RPMI7951 (cell line): ENCODE measurements at places on chromosomes 11 and 22.

- DNase-seq = no peak
These were observed 58.5 kb upstream of the PDGFD start for GRCh38 chr11:104222464-104222863.

GRCh38 chr11:119533921-119534736, 111.2 kb upstream of the THY1 start:
- DNase-seq = peak; percentile 59

DNA sequence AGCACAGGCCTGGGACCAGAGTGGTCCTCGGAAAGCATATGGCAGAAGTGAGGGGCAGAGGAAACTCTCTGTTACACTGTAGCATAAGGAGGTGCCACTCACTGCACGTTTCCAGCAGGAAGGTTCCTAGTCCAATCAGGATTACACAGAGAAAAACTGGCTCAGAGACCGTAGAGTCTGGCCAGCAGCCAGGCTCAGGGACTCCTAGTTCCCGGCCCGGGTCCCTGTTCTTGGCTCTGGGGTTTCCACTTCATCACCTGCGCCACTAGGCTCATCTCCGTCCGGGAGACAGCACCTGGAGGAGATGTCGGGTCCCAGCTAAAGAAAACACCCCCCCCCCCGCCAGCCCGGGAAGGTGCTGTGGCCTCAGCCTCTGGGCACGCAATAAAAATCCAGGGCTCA, 1.1 kb downstream of the TTLL12 start:
- peak; percentile 22 for DNase-seq

DNA sequence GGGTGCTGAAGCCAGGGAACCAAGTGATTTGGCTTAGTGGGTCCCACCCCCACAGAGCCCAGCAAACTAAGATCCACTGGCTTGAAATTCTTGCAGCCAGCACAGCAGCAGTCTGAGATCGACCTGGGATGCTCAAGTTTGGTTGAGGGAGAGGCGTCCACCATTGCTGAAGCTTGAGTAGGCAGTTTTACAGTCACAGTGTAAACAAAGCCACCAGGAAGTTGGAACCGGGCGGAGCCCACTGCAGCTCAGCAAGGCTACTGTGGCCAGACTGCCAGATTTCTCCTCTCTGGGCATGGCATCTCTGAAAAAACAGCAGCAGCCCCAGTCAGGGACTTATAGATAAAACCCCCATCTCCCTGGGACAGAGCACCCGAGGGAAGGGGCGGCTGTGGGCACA, 424.1 kb upstream of the TENM4 start:
- no peak for DNase-seq

- DNase-seq = no peak
These were observed 29.1 kb downstream of the VPS37C start for GRCh38 chr11:61131998-61132555.

DNA sequence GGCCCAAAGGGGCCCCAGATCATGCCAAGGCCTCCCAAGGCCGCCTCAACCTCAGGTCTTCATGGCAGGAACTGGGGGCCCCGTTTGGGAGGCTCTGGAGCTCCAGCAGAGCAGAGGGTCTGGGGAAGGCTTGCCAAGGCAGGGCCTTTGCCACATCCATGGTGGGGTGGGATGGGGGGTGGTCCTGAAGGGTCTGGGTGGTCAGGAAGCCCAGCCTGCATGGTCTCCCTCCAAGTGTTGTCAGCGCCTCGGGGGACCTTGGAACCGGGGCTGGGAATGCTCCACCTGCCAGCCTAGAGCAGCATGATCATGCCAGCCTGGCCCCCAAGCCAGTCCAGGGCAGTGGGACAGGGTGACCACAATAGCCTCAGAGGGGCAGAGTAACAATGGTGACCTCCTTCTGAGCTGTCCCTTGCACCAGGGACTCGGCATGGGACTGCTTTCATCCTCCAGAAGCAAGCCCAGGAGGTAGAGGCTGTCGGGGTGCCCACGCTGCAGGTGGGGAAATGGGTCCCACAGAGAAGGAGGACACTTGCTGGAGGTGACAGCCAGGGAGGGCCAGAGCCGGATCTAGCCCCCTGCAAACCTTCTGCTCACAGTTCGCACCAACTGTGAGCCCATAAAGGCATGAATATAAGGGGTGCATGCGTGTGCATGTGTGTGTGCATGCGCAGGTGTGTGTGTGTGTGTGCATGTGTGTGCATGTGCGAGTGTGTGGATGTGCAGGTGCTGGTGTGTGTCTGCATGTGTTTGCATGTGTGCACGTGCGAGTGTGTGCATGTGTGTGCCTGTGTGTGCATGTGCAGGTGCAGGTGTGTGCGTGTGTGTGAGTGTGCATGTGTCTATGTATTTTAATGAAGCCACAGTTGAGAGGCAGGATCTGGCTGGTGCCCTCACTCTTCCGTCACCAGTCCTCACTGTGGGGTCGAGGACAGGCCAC, 63.8 kb downstream of the MYEOV start:
- DNase-seq = no peak

- DNase-seq = no peak
These were observed 1.1 kb downstream of the OOSP4B start for GRCh38 chr11:60018058-60018457.

DNA sequence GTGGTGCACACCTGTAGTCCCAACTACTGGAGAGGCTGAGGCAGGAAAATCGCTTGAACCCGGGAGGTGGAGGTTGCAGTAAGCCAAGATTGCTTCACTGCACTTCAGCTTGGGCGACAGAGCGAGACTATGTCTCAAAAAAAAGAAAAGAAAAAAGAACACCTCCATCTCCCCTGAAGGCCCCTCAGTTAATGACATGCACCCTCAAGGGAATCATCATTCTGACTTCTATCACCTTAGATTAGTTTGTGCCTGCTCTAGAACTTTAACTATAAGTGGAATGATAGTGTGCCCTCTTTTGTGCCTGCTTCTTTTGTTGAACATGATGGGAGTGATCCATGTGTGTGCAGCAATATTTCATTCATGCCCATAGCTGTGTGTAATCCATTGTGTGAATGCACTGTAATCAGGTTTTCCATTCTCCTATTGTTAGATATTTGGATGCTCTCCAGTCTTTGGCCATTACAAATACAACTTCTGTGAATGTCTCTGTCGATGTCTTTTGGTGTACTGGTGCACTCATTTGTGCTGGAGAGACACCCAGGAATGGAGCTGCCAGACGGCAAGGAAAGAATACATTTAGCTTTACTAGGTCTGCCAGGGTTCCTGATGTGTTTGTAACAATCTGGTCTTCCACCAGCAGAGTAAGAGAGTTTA, 883 bp upstream of the VPREB3 start:
- no peak for DNase-seq

GRCh38 chr11:68735125-68735524, 16.2 kb downstream of the TESMIN start:
- DNase-seq = no peak

- peak; percentile 20 for DNase-seq
These were observed 186.2 kb downstream of the SPON1 start for GRCh38 chr11:14148653-14149273.

DNA sequence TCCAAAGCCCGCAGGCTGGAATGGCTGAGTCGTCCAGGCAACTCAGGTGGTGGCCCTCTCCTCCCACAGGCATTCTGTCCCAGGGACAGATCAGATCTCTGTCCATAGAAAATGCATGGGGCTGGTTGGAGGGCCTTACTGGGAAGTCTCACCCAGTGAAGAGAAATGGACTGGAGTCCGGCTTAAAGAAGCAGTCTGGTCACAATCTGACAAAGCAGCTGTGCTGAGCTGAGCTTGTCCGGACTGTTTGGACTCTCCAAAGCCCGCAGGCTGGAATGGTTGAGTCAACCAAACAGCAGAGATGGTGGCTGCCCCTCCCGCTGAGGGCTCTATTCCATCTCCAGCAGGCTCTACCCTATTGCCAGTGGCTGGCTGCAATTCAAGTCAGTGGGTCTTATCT, 14.4 kb upstream of the DEPDC7 start:
- peak; percentile 38 for DNase-seq

- no peak for DNase-seq
These were observed 66.1 kb downstream of the STK33 start for GRCh38 chr11:8527939-8528338.

- no peak for DNase-seq
These were observed 38.6 kb upstream of the XBP1 start for GRCh38 chr22:28838971-28839370.

DNA sequence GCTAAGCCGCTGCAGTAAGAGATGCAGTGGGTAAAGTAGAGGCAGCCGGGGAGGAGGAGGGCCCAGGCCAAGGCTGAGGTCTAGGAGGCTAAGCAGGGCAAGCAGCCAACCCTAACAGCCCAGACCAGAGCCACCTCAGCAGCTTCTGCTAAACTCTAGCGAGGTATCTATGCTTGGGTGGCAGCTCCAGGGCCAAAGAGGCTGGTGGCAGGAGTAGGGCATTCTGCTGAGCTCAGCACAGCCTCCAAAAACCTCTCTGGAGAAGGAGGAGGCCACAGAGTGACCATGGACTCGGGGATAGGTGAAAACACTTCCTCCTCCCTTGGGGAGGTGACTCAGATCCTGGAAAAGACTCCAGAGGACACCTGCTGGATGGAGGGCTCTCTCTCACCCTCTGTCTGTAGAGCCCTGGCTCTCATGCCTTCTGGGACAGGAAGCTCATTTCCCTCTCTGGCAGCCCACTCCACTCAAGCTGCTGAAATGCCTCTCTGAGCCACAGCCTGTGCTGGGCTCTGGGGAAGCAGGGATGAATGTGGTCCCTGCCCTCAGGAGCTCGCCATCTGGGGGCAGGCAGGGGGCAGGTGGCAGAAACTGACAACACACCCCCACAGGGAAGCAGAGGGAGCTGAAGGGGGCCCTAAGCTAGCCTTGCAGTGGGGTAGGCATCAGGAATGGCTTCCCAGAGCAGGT, 16.5 kb upstream of the TPBGL start:
- DNase-seq = no peak

DNA sequence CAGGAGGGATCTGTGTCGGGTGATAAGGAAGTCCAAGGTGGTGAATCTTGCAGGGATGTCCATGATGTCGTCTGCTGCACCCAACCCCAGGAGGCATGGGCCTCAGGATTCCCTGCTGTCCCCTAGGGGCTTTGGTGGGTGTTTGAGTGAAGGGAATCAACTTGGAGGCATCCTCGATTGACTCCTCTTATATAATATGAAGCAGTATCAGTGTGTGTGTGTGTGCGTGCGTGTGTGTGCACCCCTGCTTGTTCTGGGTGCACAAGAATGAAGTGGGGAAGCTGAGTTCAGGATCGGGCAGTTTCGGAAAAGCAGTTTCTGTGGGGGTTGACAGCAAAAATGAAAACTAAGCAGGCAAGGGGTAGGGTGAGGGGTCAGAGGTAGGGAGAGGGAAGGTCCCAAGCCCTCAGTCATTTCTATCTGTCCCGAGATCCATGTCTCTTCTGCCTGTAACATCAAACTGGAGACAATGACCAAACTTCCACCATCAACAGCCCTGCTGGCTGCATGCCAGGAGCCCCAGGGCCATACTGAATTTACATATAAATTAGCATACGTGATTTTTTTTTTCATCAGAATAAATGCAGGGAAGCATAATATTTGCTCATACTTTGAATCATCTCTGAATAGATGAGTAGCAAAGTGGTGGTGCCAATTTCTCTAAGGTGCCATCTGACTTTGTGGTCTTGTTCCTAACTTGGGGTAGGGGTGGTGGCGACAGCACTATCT, 2.0 kb downstream of the NTM start:
- no peak for DNase-seq

DNA sequence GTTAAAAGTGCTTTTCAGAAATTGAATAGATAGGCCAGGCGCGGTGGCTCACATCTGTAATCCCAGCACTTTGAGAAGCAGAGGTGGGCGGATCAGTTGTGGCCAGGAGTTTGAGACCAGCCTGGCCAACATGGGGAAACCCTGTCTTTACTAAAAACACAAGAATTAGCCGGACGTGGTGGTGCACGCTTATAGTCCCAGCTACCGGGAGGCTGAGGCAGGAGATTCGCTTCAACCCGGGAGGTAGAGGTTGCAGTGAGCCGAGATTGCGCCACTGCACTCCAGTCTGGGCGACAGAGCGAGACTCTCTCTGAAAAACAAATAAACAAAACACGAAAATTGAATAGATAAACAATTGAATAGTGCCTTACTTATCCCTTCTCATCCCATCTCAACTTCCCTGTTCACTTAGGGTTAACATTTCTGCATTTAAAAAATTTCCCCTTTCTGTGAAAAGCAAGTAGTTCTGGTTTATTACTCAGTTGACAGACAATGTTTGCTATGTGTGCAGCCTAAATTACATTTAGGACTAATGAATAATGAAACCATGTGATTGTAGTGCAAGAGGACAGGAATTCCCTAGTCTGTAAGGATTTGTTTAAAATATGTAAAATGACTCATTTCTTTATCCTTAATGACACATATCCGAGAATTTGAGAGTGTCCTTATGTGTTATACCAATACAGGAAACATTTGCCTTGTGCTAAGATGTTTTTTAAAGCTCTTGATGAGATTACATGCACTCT, 6.0 kb downstream of the RNF169 start:
- peak; percentile 67 for DNase-seq

DNA sequence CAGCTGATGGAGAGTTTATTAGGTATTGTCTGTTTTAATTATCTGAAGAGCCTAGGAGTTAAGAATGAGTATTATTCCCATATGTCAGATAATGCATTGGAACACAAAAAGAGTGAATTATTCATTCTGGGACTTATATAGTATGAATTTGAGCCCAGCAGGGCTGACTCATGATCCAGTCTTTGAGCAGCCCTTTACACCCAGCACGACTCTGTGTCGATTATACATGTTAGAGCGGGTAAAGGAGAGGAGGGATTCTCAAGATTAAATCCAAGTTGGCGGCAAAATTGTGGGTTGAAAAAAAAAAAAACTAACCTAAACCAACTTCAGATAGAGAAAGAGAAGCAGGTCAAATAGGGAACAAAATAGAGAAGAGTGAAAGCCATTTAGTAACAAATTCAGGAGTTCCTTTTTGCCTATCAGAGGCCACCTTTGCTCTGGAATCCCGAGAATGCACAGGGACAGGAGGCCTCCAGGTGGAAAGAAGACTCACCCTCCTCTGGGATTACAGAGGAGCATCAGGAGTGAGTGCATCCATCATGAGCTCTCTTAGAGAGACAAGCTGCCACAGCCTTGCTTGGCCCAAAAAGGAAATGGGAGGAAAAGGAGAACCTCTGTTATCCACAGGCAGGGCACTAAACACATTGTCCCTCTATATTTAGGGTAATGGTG, 3.1 kb downstream of the MRGPRX1 start:
- no peak for DNase-seq

- DNase-seq = no peak
These were observed 188.6 kb upstream of the MTMR2 start for GRCh38 chr11:96112192-96113128.

DNA sequence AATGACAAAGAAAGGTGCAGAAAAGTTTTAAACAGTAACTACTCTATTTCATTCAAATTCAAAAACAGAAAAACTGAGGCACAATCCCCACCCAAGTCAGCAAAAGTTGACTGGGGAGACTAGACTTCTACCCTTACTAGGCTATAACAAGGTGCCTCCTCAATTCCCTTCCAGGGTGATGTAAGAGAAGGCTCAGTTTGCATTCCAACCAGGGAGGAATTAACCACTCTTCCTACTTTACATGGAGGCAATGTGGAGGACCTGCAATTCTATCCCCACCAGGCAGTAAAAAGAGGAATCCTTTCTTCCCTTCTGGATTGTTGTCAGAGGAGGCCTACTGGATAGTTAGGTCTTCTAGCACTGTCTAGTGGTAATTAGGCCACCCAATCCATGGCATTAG, 26.1 kb downstream of the TYR start:
- DNase-seq = no peak

- DNase-seq = no peak
These were observed 11.5 kb downstream of the CCDC117 start for GRCh38 chr22:28783786-28784671.
